Chondrocyte (in vitro differentiated cells): ENCODE measurements at places on chromosomes 6 and 20.

GRCh38 chr6:340991-341827 lies 48.9 kb downstream of the DUSP22 start:
- DNase-seq = no peak

DNA sequence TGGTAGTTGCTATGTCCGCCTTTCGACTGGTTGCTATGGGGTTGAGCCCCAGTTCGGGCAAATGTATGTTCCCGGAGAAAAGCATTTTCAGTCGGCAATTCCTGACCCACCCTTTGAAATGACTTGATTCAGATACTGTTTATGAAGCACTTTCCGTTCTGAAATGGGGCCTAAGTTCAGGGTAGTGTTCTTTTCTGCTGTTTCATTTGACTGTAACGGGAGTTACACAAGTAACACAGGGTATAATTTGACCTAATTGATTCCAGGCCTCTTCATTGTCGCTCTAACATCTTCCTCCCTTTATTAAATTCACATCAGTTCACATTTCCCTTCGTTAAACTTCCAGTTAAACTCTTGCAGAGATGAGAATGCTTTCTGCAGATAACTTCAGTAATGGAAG lies 85.5 kb downstream of the BMP6 start:
- no peak for DNase-seq

DNA sequence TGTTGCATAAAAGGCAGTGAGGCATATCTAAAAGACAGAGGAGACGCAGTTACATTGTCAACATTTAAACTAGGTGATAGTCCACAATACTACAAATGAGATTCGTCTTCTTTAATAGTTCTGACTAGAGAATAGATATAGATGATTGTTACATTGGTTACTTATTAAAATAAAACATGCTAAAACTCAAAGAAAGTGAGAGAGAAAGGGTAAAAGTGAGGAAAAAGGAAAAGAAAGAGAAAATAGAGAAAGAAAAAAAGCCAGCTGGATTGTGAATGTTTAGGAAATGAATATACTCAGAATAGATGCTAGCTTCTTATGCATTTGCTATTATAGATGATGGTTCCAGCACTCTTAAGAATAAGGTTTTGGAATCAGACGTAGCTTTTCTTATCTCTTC lies 27.7 kb upstream of the FAM162B start:
- DNase-seq = no peak

GRCh38 chr6:28673787-28674671 lies 148.3 kb downstream of the GPX5 start:
- DNase-seq = no peak

DNA sequence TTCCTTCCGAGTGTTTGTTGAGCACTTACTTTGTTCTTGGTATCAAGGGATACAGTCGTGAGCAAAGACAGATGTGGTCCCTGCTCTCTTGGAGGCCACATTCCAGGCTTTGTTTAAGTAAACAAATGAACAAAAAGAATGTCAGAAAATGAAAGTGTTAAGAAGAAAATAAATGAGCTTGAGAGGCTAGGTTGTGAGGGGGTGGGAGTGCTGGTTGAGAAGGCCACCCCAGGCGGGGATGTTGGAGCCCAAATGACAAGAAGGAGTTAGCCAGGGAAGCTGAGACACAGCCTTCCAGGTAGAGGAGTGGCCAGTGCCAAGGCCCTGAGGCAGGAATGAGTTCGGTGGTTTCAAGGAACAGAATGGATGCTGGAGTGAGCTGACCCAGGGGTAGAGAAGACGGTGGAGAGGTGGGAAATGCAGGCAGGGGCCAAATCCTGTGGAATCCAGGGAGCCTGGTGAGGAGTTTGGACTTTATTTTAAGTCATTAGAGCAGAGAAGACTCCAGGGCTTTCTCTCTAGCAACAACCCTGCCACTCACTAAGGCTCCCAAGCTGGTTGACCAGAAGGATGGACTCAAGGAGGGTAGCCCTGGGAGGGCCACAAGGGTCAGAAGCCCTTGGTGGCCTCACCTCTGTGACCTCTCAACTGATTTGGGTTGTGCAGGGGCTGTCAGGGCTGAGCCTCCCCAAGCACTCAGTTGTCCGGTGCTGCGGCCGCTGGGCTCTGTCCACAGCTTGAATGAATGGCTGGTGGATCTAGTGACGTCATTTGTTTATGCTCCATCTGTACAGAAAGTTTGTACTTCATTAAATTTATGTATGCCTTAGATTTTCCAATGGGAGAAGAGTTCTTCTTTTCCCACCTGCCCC lies 66.0 kb upstream of the STX16 start:
- DNase-seq = no peak

DNA sequence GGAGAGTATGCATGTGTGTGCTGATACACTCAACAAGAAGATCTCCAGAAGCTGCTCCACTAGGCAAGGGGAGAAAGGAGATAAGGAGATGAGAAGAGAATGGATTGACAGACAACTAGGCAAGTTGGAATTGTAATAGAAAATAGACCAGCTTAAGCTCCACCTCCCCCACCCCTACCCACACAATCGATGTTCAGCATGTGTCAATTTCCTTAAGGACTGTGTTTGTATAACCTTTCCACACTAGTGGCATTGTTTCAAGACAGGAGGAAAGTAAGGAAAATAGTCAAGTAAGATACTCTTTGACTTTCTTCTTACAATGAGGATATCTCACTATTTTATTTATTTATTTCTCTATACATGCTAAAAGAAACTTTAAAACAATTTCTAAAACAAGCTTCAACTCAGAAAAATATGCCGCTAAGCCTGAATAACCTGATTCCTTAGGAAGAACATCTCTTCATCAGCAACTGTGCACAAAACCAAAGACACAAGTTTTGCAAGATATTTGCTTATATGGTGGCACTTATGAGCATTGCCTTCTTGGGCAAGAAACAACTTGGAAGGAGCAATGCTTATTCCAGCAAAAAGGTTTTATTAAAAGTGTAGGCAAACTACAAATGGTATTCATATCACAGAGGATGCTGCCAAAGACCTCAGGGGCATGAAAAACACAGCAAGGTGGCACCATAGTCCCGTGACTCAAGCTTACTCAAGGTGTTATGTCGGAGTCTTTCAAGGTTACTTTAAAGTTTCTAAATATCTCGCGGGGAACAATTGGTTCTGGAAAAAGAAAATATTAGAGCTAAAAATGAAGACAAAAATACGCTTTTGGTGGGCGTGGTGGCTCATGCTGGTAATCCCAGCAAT lies 249.1 kb downstream of the COL12A1 start:
- no peak for DNase-seq
